Stimulated activated CD4-positive, alpha-beta T cell treated with anti-CD3 and anti-CD28 coated beads, TNF-alpha, amount 100 ng/mL, for 24 hours (primary cell): ENCODE measurements at places on chromosomes 6 and 20.

- DNase-seq, result no peak
Observed at GRCh38 chr6:22657352-22657980, 88.1 kb downstream of the HDGFL1 start.

DNA sequence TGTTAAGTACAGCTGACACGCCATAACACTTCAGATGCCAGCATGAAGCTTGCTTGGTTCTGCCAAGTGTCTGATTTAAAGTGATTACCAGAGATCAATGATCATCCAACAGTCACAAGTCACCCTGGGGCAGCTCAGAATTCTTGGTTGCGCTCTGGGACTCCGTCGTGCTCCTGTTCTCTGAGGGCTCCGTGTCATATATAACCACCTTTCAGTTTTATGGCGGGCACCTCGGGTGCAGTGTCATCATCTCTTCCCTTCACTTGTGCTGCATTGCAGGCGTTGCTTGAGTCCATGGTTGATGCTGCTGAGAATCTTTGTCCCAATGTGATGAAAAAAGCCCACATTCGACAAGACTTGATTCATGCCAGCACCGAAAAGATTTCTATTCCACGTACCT, 101.4 kb upstream of the SCGN start:
- no peak for DNase-seq

- DNase-seq, result no peak
Observed at GRCh38 chr6:75149240-75149639, 56.6 kb downstream of the COL12A1 start.

DNA sequence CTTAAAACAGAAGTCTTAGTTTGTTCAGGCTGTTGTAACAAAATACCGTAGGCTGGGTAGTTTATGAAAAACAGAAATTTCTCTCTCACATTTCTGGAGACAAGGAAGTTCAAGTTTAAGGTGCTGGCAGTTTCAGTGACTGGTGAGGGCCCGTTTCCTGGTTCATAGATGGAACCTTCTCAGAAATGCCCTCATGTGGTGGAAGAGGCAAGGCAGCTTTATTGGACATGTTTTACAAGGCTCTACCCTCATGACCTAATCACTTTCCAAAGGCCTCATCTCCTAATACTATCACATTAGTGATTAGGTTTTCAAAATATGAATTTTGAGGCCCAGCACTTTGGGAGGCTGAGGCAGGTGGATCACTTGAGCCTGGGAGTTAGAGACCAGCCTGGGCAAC, 2.4 kb downstream of the HEBP2 start:
- DNase-seq, result no peak

- DNase-seq, result no peak
Observed at GRCh38 chr6:34696189-34696738, 303 bp downstream of the ILRUN start.

- DNase-seq, result no peak
Observed at GRCh38 chr6:32615885-32616532, 21.2 kb upstream of the HLA-DQA1 start.

DNA sequence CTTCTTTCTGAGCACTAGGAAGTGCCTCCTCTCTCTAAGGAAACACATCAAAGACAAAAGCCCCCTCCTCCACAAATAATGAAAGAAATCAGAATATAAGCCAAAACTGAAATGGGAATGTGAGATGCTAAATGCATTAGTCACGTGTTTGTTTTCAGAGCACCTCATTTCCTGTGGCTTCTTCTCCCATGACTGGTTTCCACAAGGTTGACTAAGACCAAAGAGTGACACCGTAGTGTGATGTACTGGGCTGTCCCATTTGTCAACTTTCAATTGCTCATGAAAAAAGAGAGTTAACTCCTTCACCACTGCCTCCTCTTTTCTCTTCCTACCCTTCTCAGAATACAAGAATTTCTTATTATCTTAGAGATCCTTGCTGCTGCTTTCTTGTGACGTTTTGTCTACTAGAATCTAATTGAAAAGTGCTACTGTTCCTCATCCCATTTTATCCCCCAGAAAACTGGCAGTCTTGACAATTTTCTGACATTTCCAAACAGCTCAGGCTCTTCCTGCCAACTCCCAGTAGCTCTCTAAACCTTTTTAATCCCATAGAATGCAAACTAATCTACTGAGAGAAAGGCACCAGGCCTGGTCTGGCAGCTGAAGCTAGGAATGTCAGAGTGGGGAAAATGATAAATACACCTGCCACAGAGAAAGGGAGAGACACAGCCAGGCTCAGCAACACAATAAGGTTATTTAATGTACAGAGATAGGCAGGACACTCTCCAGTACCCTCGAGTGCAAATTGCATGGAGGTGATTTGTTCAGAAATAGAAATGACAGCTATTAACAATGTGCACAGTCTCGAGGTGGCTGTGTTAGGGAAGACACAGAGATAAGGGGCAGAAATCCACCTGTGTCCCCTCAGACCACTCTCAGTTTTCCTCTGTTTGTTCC, 671.7 kb upstream of the NRSN1 start:
- no peak for DNase-seq

DNA sequence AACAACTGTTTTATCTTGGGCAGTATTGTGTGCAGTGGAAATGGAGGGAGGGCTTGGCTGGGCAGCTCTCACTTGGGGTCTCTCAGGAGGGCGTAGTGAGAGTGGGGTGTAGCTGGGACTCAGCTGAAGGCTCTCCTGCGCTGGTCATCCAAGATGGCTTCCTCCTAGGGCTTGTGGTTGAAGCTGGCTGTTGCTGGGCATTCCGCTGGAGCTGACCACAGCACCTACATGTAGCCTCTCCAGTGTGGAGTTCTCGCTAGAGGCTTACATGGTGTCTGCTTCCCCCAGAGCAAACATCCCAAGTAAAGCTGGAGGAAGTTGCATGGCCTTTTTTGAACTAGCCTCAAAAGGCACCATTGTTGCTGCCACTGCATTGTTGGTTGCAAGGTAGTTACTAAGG, 344.1 kb upstream of the MARCKS start:
- DNase-seq, result no peak

GRCh38 chr6:36207155-36207554, 10.6 kb downstream of the BRPF3 start:
- no peak for DNase-seq

DNA sequence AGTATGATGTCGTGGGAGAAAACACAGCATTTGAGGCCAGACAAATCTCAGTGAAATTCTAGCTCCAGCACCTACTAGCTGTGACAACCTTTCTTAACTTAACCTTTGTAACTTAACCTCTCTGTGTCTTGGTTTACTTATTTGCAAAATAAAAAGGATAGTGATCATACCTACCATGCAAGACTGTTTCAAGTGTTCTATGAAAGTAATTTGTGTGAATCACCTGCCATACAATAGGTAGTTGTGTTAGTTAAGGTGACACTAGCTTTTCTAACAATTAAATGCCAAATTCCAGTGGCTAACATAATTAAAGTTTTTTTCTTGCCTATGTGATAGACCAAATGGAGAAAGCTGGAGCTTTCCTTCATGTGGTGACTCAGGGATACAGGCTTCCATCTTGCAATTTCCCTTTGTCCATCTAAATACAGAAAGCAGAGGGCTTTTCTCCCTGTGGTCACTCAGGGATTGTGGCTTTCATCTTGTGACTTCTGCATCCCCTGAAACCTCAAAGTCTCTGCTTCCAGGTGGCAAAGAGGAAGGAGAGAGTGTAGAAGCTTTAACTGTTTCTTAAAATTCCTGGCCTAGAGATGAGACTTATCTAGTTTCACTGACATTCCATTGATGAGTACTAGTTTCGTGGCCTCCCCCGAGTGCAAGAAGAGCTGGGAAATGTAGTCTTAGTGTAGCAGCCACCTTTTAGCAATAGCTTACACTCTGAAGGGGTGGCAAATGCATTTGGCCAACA, 311.4 kb downstream of the CLIC5 start:
- DNase-seq, result no peak

GRCh38 chr20:45149062-45149461, 24.8 kb upstream of the WFDC12 start:
- no peak for DNase-seq

- DNase-seq, result peak; percentile 45
Observed at GRCh38 chr20:325889-326644, 715 bp downstream of the SOX12 start.

GRCh38 chr20:54794110-54794509, 318.7 kb downstream of the DOK5 start:
- DNase-seq, result no peak

DNA sequence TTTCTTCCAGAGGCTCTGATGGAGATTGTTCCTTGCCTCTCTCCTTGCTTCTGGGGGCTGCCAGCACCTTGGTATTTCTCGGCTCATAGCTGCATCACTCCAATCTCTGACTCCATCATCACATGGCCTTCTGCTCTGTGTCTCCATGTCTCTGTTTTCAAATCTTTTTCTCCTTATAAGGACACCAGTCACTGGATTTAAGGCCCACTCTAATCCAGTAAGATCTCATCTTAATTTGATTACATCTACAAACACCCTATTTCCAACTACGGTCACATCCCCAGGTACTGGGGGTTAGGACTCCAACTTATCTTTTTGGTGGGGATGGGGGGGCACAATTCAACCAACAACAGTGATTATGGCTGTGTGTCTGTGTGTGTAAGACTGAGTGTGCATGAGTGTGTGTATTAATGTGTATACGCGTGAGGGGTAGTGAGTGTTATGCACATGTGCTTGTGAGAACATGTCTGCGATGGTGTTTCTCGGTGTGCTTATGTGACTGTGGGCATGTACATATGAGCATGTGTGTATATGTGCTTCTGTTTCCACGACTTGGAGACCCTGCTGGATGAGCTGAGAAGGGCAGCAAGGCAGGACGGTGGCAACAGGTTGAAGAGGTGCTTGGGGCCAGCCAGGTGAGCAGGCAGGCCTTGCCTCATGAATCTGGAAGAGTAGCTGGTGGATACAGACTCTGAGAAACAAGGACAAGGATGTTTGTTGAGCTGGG, 130.5 kb downstream of the MRPL14 start:
- no peak for DNase-seq

GRCh38 chr6:44235269-44235668, 11.6 kb upstream of the HSP90AB1 start:
- DNase-seq, result no peak

DNA sequence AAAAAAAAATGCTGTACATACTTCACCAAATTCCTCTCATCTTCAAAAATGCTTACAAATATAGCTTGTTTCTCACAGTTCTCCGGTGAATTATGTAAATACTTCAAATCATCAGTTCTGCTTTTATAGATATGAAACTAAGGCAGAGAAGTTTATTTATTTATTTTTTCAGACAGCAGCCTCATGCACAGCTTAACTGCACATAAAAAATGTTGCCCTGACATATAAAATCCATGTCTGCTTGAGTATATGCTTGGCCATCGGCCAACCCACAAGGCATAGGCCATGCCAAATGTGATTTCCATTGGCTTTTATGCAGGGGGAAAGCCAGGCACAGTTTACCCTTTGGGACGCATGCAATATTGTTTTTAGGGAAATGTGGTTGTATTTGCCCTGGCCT, 57.3 kb upstream of the PHACTR2 start:
- DNase-seq, result no peak

GRCh38 chr20:21971436-21971835, 266.0 kb downstream of the PAX1 start:
- no peak for DNase-seq

GRCh38 chr6:71582820-71583219, 294.2 kb downstream of the OGFRL1 start:
- DNase-seq, result no peak

DNA sequence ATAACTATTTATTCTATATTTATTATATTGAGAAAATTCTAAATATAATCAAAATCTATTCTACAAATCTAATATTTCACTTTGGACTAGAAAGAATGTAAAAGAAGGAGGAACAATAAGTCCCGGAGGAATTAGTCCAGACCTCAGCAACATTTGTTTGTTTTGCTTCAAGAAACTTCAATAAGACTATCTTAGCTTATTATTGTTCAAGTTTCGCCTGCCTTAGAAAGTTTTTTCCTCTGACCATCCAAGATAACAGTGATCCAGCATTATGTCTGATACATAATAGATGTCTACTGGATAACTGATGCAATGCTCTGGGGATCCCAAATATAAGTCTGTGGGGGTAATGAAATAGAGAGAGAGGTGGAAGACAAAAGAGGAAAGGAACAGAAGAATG, 28.7 kb upstream of the NT5E start:
- no peak for DNase-seq

GRCh38 chr20:19958219-19958618, 58.9 kb upstream of the NAA20 start:
- DNase-seq, result no peak

- DNase-seq, result no peak
Observed at GRCh38 chr6:165776691-165777090, 113.7 kb upstream of the PDE10A start.

DNA sequence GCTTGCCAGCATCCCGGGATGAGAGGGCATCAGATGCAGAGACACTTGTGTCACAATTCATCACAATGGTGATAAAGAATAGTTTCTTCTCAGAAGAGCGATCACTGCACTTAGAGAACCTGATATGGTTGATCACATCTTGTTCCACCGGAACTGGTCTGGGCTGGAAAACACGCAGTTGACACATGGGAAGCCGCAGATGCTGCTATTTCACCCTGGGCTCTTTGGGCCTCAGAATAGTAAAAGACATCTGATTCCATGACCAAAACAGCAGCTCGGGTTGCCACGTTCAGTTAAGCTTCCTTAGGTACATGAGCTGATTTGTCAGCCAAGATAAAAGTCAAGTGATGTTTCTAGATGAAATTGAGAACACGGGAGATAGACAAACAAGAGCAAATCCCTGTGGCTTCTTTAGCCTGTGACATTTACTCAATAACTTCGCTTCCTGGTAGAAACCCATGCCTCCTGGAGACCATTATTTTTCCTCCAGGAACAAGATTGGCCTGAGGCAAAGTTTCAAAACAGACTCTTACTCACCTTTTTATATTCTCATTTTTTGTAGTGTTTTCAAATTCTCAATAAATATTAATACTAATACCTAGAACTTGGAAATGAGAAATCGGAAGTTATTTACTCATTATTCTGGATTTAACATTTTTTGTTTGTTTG, 59.4 kb downstream of the TRMT6 start:
- DNase-seq, result no peak

- no peak for DNase-seq
Observed at GRCh38 chr6:129120856-129121638, 238.1 kb downstream of the LAMA2 start.

DNA sequence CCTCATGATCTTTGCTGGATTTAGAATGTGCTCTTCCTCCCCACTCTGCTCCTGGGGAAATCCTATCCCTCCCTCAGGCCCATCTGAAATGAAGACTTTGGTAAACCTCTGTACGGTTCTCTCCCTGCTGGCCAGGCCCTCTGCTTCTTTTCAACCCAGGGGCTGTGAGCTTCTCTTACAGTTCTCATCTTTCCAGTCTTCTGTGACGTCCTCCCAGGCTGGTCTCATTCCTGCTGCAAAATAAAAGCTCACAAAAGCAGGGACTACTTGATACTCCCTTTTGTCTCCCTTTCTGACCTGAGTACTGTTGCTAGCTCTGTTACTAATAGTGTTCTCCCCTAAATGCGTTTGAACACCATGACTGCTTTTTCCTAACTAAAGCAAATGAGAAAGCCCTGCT, 46.3 kb downstream of the UNC5CL start:
- no peak for DNase-seq
